ENCODE measurements at places on chromosomes 1 and 21. TPM values are rescaled to one million over a fixed set of nuclear protein-coding genes. Genes with fewer than 3 reads are reported as not detected.

TUFT1 gene
- 1.5 TPM for total RNA-seq

ABCA4 gene
- not detected for total RNA-seq

CD1D gene
- not detected for total RNA-seq

CEPT1 gene
- 38.6 TPM for total RNA-seq

DMRTA2 gene
- total RNA-seq, result not detected

GRCh38 chr1:65952696-65953095 lies 160.0 kb downstream of the PDE4B start:
- no peak overlapping the region for H3K4me3 ChIP-seq
- H3K36me3 ChIP-seq, result no peaks in the 10 kb centered on the region
- H3K27me3 ChIP-seq, result peaks cover 1% of the 10 kb centered on the region

- no peaks in the 10 kb centered on the region for H3K4me1 ChIP-seq
- DNase-seq, result no peak
- H3K4me3 ChIP-seq, result no peak overlapping the region
- no peak overlapping the region for H3K27ac ChIP-seq
Measured at GRCh38 chr1:214354440-214355148, 73.6 kb downstream of the SMYD2 start.
